ENCODE measurements at places on chromosomes 1 and 21.
A peak's percentile ranks its signal among the peaks of the same experiment; 100 is the strongest.

DNA sequence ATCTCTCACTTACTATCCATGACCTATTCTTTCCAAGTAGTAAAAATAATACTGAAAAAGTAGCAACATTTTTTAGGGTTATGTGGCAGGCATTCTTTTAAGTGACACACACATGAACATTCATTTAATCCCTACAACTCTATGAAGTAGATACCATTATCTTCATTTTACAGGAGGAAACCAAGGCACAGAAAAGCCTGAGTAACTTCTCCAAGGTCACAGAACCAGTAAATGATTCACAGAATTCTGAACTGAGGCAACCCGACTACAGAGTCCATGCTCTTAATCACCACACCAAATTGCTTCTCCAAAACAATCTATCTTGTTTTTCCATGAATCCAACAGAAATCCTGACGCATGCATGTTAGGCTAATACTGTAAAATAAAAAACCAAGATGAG lies 17.5 kb downstream of the FUBP1 start:
- DNase-seq: no peak

- DNase-seq: peak; percentile 13
Measured at GRCh38 chr1:28144203-28145135, 32.0 kb downstream of the PTAFR start.

- DNase-seq: no peak
Measured at GRCh38 chr1:232263452-232263851, 366.5 kb downstream of the SIPA1L2 start.

DNA sequence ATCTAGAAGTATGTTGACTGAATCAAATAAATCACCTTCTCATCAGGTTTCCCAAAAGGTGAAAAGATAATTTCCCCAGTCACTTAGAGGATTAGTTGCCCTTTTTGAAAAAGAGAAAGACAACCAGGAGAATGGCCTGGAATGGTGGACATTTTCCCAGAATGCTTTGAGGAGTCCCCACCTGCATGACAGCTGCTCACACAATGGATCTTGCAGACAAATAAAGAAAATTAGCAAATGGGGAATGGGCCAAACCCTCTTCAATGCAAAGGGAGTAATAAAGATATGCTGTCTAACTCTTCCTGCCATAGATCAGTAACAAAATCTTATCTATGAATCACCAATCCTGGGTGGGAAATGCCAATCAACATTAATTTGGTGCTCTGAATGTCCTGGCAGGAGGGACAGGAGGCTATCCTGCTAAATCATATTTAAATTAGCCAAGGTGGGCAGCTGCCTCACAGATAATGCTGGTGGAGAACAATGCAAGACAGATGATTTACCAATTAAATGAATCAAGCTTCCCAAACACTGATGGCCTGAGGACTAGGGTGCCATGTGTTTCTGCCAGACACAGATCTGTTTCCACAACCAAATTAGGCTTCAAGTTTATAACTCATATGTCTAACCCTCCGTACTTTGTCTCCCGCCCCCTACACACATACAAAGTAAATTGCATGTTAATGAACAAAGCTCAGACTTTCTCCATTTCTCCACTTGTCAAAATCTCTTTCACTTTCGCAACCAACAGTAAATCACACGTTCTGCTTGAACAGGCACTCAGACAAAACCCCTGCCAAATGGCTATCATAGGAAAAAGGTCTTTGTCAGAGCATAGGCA lies 488.0 kb upstream of the PLXNA2 start:
- DNase-seq: no peak

DNA sequence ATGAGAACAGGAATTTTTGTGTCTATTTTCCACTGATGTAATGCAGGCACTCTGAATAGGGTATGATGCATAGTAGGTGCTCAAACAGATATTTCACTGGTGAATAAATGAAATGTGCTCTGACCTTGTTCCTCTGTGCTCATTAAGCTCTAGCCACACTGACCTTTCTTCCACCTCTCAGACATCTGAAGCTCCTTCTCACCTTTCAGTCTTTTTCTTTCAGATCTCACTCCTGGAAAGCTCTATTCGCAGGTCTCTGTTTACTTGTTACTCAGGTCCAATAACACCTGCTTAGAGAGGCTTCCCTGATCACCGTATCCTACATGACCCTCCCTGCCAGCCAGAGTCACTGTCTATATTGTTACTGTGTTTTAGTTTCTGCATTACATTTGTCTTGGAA lies 59.2 kb upstream of the IVNS1ABP start:
- no peak for DNase-seq

DNA sequence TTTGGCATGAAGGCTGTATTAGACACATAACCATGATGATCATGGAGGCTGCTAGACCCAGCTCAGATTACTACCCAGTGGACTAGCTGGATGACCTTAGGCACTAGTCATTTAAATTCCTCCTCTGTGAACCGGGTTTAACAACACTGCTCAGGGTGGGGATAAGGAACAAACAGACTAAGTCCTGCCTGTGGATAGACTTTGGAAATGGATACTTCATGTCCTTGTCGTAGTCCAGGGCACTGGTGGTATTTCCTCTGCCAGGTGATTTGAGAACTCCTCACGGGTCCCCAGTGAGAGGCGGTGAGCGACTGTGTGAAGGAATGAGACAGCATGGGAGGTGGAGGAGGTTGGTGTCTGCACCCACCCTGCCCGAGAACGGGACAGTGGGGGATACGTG lies 72.9 kb upstream of the SELENON start:
- DNase-seq: no peak

DNA sequence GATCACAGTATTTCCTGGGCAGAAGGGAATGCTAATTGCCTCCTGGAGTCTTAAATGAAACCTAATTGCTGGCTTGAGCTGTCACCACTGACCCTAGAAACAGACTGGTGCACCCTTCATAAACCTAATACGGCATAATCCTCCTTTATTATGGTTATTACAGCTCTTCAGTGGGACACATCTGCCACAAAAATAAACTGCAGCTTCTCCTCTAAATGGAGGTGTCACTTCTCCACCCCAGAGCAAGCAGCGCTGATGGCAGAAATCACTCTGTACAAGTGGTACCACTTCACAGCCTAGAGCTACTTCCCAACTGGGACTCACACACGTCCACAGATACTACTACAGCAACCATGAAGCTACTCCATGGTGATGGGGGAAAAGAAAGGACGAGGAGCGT lies 11.1 kb downstream of the PTPN14 start:
- no peak for DNase-seq

DNA sequence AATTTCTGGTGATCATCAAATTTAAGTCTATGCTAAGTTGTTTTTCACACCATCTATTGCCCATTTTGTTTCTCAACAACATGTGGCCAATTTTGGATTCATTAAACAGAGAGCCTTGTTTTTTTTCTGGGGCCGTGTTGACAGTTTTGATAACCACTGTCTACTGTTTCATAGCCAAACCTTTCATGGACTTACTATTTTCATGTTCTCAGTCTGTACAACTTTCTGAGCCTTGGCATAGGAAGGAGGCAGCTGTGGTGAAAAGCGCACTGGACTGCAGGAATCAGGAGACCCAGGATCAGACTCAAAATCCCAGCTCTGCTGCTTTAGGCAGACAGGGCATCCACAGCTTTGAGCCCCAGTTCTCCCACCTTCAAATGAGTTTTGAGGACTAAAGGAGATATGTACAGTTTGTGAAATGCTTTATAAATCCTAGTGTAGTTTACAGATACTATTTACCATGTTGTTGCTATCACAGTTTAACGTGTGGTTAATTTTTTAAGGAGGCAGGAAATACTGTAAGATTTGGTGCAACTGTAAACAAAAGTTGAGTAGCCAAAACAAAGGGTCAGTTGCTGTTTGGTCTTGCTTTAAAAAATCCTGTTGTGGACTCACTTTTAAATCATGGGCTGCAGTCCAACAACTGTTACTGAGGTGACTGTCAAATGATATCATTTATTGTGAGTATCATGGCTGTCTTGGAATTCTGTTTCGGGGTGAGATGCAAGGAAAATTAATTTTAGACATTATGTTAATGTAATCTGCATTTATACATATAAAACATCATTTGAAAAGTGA lies 2.9 kb downstream of the MACO1 start:
- DNase-seq: no peak

DNA sequence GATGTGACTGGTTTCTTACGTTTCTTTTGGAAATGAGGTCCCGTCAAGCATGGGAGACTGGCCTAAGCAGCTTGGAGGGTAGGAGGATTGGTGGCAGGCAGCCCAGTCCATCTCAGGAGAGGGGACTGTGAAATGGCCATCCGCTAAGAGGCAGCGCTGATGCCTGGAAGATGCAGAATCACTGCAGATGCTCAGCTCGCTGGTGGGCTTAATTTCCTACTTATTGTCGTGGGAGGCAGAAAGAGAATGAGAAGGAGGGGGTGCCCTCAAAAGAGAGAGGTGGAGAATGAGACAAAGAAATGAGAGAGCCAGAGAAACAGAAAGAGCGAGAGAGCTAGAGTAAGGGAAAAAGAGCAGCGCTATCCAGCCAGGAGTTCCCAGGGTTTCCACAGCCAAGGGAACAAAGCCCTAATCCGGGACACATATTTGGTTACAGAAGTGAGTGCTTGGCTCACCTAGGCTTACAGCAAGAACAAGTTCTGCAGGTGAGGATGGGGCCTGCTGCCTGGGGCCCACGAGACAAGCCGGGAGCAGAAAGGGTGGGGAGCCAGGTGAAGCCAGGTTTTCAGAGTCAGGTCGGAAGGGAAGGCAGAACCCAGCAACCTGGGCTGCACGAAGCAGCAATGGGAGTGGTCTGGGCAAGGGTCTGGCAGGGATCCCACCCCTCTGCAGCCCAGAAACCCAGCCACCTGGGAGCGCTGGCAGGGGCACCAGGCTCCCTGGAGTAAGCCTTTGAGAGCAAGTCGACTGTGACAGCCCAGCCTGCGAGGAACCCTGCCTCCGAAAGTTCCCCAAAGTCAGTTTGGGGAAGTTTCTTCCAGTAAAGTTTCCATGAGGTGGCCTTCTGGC lies 5.8 kb downstream of the ECE1 start:
- no peak for DNase-seq

DNA sequence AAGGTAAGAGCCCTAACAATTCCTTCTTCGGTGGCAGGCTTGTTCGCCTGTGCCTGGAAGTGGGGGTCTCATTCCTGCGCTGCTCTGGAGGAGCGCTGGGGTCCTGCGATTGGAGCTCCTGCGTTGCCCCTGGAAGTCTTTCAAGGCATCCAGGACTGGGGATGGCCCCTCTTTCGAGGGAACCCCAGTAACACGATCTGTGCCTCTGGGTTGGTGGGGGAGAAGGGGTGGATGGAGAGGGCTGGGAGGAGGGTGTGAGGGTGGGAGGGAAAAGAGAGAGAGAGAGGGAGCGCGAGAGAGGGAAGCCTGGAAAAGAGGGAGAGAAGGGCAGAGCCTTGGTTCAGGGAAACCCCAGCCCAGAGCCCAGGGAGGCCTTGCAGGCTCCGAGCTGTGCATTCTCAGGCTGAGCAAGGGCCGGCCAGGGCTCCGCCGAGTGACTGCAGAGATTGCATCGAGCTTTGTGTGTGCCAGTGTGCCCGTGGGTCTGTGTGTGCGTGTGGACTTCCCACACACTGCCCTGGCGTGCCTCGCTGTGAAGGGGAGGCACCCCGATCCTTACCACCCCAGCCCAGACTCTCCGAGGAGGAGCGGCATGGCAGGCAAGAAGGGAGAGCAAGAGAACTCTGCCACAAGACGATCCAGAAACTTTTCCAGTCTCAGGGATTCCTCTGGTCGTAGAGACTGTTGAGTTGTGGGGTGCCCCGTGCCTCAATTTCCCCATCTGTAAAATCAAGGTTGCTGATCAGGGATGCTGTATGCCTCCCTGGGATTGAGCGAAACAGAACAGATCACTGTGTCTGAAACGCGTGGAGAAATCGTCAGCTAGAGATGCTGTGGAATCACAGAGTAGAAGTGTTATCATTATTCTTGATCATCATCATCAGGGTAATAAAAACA lies 619 bp downstream of the BCL9 start:
- DNase-seq: no peak

DNA sequence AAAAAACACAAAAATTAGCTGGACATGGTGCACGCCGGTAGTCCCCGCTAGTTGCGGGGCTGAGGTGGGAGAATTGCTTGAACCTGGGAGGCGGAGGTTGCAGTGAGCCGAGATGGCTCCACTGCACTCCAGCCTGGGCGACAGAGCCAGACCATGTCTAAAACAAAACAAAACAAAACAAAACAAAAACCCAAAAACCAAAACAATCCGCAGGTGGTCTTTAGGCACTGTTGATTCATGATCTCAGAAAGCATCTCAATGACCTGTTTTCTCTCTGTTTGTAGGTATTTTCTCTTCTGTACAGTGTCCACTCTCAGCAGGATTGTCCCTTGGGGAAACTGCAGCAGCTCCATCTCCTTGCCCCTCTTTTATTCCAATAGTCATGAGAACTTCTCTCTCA lies 74.9 kb upstream of the ADGRL2 start:
- DNase-seq: no peak

DNA sequence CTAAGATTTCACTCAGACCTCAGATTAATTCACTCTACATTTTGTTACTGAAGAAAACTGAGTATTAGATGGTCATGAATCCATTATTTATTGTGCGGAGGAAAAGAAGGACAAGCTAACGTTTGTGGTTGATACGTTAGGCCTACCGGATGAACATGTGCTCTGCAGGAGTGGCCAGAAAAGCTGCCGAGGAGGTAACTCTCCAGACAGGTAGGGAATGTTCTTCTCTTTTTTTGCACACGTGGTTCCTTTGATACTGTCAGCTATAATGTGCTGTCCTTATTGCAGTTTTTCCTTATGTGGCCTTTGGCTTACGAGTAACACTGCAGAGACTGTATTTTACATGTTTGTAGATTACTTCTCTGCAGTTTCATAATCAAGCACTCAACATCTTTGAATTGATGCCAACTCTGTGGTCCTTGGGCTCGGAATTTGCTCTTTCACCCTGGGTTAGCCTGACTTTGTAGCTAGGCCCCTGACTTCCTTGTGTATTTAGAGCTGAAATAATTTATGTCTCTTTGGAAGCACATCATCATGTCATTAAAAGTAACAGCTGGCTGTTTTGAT lies 13.6 kb downstream of the MTR start:
- DNase-seq: peak; percentile 13

- peak; percentile 43 for DNase-seq
Measured at GRCh38 chr1:94675373-94675772, 133.8 kb upstream of the F3 start.

- DNase-seq: no peak
Measured at GRCh38 chr1:27915082-27915575, 19.7 kb upstream of the SMPDL3B start.

- no peak for DNase-seq
Measured at GRCh38 chr1:225519166-225519863, 91.5 kb upstream of the LBR start.

DNA sequence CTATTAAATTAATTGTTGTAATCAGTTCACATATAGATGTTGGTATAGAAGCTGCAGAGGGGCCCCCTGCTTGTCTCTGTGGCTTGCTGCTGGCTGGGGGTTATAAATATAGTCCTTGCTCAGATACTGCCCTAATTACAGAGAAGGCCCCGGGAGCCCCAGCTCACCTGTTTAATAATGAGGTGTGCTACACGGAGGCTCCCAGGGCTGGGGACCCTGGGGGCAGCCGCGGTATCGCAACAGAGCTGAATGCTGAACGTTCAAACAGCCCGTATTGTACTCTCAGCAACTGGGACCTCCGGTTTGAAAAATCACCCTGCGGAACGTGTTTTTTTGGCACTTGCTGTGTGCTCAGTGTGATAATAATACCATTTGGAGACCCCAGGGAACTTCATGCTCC lies 309.3 kb downstream of the CAMTA1 start:
- DNase-seq: no peak

Measured in fibroblast of skin of right quadriceps (primary cell).